ENCODE measurements at places on chromosomes 16 and 17.
A peak's percentile ranks its signal among the peaks of the same experiment; 100 is the strongest.

DNA sequence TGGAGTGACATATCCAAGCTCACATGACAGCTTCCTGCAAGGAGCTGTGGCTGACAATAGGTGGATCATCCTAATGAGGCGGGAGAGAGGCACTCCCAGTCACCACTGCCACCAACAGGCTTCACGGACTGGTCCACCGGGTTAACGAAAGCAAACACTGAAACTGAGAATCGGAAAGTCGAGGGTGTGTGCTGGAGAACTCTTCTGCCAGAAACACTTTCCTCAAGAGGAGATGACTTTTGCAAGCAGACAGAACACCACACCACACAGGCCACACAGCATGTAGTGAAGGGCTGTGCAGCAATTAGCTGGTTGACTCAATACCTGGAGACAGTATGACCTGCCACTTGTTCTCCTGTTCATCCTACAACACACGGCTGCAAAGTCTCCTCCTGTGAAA lies 53.0 kb upstream of the DNAJA2 start:
- DNase-seq: no peak

- no peak for DNase-seq
Observed at GRCh38 chr16:81973737-81974136, 37.5 kb downstream of the SDR42E1 start.

DNA sequence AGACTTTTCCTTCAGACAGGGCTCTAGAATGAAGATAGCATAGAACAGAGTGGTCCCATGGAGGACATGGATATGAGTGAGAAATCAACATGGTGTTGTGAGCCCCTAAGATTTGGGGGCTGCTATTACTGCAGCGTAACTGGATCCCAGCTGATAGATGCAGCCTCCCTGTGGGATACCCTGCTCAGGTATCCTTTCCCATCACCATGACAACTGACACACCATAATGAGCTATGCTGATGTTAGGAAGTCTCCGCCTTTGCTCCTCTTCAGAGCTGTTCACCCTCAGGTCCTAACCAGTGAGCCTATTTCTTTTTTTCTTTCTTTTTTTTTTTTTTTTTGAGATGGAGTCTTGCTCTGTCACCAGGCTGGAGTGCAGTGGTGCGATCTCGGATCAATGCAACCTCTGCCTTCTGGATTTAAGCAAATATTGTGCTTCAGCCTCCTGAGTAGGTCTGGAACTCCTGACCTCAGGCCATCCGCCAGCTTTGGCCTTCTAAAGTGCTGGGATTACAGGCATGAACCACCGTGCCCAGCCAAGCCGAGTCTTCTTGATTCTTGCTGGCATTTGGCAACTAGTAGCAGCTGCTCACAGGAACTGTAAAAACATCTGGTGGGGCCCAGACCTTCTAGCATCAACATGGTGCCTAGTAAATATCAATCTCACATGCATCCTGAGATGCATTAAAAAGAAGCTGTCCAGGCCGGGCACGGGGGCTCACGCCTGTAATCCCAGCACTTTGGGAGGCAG lies 17.1 kb downstream of the STX4 start:
- DNase-seq: no peak

- DNase-seq: no peak
Observed at GRCh38 chr17:57109393-57110151, 24.5 kb downstream of the AKAP1 start.

- DNase-seq: no peak
Observed at GRCh38 chr16:9095656-9096397, 4.4 kb downstream of the HAPSTR1 start.

DNA sequence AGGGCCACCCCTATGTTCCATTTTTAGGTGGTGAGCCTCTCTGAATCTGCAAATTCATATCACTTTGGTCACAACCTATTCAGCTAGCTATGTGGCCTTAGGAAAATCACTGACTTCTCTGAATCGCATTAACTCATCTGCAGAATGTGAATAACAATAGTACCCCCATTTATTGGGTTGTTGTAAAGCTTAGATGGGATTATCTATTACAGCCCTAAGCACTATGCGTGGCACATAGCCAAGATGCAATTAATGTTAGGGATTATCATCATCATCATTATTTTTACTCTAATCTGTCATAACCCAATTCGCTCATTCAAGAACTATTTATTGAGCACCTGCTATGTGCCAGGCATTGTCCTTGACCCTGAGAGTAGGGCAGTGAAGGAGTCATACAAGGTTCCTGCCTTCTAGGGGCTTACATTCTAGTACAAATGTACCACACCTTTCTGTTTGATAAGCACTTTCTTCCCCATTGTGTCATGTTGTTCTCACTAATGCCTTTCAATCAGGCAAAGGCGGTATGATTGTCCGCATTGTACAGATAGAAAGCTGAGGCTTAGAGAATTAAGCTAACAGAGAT lies 38.5 kb downstream of the CHD9 start:
- DNase-seq: no peak

DNA sequence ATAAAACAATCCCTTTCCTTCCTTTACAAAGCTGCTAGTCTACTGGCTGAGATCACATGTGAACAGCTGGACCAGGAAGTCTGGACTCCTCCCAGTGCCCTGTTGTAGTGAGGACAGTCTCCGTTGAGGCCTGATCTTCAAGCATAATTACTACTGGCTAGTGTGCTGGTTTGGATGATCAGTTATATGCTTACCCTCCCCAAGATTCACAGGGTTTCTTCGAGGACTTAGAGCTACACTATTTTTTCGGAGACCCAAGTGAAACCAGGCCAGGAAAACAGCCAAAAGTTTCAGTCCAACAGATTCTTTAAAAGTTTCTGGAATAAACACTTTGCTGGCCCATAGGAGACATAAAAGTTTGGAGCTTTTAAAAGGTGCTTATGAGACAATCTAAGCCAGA lies 194.9 kb upstream of the CDH11 start:
- DNase-seq: no peak

GRCh38 chr17:27313301-27313700 lies 19.4 kb downstream of the WSB1 start:
- no peak for DNase-seq

- no peak for DNase-seq
Observed at GRCh38 chr17:44315760-44316731, 7.6 kb downstream of the RUNDC3A start.

- DNase-seq: no peak
Observed at GRCh38 chr17:76449126-76449525, 3.8 kb downstream of the UBE2O start.

- no peak for DNase-seq
Observed at GRCh38 chr16:2595393-2596205, 57.8 kb downstream of the PDPK1 start.

DNA sequence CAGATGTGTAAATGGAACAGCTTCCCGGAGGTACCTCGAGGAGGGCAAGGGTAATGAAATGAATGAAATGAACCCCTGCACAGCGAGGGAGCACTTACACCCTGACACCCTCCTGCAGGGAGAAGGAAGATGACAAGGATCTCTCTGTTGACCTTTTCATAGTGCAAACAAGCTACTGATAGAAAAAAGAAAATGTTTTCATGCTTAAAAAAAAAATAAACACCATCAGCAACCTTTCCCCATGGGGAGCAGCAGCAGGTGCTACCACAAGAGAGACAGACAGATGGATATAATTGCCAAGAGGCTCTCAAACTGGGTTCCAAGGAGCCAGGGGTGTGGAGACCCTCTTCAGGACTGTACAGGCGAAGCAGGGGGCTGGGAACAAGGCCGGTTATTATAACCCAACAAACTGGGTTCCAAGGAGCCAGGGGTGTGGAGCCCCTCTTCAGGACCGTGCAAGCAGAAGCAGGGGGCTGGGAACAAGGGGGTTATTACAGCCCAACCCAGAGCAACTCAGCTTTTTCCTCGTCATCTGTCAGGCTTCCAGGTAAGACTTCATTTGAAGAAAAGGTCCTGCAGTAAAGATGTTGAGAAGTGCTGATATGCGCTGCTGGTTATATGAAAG lies 718 bp upstream of the RPH3AL start:
- no peak for DNase-seq

DNA sequence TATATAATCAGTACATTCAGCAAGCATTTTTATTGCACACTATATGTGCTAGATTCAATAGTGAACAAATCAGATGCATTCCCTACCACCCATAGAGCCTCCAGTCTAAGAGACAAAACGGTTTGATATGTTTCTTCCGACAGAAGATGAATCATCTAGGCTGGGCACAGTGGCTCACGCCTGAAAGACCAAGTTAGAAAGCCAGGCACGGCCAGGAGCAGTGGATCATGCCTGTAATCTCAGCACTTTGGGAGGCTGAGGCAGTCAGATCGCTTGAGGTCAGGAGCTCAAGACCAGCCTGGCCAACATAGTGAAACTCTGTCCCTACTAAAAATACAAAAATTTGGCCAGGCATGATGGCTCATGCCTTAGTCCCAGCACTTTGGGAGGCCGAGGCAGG lies 18.3 kb upstream of the COPRS start:
- DNase-seq: no peak

DNA sequence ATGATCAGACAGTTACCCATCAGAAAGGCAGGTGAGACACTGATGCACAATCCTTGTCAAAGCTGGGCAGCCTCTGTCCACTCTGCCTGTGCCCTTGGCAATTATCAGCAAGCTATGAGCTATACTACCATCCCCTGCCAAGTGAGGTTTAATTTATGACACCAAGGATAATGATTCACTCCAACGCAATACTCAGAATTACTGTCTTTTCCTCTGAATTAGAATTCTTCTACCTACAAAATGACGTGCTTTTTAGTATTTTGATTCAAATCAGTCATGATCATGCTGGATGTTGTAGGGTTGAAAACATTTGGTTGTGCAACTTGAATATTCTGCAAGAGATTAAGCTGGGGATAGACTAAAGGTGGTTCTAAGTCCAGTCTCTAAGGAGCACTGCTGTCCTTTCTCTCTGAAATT lies 116.8 kb upstream of the SOX9 start:
- no peak for DNase-seq

DNA sequence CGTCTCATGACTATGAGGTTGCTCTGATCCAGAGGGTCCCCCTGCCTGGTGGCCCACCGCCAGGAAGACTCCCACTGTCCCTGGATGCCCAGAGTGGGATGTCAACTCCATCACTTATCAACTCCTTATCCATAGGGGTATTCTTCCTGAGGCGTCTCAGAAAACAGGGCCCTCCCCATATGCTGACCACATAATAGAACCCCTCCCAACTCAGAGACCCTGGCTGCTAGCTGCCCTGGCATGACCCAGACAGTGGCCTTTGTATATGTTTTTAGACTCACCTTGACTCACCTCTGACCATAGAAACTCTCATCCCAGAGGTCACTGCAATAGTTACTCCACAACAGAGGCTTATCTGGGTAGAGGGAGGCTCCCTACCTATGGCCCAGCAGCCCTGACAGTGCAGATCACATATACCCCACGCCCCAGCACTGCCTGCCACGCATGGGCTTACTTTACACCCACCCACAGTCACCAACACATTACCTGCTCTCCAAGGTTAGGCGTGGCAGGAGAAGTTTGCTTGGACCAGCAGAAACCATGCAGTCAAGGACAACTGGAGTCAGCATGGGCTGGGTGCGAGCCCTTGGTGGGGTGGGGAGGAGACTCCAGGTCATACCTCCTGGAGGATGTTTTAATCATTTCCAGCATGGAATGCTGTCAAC lies 2.3 kb upstream of the G6PC1 start:
- no peak for DNase-seq

GRCh38 chr17:71127416-71127815 lies 958.1 kb downstream of the KCNJ2 start:
- DNase-seq: no peak

- DNase-seq: peak; percentile 77
Observed at GRCh38 chr16:85416228-85417109, 196.7 kb upstream of the GSE1 start.

- DNase-seq: no peak
Observed at GRCh38 chr16:3494386-3494973, 809 bp downstream of the C16orf90 start.

DNA sequence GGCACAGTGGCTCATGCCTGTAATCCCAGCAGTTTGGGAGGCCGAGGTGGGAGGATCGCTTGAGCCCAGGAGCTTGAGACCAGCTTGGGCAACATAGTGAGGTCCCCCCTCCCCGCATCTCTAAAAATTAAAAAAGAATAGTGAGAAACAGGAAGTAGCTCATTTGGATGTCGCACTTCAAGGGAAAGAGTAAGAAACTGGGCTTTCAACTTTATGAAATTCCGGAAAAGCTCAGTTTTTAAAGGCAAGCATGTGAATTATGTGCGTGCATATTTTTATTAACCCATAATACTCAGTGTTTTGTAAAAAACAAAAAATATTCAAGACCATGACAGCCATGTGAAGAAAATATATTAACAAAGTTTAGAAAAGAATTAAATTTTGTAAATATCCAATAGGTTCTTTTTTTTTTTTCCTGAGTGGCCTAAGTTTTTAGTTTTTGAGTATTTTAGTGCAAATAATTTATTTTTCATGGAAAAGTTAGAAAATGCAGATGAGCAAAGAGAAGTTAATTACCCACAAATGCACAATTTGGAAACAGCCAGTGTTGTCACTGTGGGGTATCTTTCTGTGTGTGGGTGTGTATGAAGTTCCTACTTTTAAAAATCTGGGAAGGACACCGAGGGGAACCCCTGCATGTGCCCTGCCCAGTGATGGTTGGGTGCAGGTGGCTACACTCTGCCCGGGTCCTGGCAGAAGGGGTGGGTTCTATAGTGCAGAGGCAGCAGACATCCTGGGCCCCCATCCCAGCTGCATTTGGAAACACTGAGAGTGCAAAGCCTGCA lies 40.0 kb downstream of the CIBAR2 start:
- no peak for DNase-seq

GRCh38 chr17:45022655-45023339 lies 28.6 kb downstream of the DCAKD start:
- no peak for DNase-seq

- no peak for DNase-seq
Observed at GRCh38 chr17:8362651-8363332, 13.7 kb downstream of the KRABD2 start.
